Stimulated activated CD4-positive, alpha-beta T cell treated with anti-CD3 and anti-CD28 coated beads, Interleukin-2, amount 100 ng/mL, for 4 hours (primary cell): ENCODE measurements at places on chromosomes 1 and 21.

- DNase-seq: no peak
Measured at GRCh38 chr21:20739421-20739820, 258.8 kb upstream of the NCAM2 start.

GRCh38 chr1:59104191-59104760 lies 192.6 kb upstream of the FGGY start:
- DNase-seq: no peak

DNA sequence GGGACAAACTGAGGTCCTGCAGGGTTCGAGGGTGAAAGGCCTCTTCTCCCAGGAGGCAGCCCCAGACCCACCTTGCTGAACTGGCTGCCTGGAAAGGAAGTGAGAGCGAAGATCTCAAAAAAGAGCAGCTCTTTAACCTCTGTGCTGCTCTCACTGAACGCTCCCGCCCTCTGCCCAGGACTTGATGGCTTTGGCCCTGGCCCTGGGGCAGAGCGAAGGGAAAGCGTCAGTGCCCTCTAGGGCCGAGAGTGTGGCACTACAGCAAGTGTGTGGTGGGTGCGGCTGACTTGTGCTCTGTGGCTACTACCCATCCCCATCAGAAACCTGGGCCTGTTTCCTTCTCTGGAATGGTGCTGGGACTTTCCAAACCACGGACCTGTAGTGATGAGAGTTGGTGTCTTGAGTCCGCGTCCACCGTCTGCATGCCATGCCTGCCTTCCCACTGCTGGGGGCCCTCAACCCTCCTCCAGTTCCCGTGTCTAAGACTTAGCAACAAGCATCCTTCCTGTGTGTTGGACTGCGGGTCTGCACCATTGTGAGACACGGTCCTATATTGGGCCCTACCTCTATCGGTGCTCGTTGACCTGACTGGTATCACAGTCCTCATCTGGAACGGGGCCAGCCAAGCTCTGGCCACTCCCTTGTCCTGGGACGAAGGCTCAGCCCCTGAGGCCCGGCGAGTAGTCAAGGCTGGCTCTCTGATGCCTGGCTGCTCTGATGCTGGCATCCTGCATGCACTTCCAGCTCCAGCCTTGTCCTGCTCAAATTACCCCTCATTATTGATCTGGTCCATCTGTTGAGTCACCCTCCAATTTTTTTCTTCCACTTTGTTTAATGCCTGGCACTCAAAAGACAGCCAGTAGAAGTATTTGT lies 180.3 kb downstream of the DISC1 start:
- DNase-seq: no peak

GRCh38 chr21:44935533-44935927 lies 4.3 kb upstream of the SLX9 start:
- no peak for DNase-seq

DNA sequence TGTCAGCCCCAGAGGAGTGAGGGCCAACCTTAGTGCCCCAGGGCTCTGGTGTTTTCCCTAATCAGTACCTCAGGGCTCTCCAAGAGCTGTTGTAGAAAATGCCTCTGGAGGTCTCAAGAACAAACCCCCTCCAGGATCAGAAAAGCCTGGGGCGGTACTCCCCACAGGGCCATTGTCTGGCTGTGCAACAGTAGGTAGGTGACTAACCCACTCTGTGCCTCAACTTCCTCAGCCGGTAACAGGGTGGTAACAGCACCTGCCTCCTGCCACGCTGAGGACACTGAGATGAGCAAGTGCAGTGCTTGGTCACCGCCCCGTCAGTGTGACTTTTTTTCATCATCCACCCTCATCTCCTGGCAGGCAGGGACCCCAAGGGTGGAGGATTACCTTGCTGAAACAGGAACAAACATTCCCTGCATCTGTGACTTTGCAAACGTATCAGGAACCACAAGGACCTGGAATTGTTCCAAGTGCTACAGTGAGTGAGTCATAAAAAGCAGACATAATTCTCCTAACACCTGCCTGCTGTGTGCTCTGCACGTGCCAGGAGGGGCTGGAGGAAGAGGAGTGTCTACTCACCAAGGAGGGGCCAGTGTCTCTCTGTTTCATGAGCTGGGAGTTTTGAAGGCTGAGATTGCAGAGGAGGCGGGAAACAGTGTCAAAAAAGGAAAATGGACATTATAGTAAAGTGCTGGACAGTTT lies 440.8 kb downstream of the NPHP4 start:
- DNase-seq: no peak
